ENCODE measurements at places on chromosomes 4 and X.

- DNase-seq: no peak
Observed at GRCh38 chr4:166399021-166399420, 526.0 kb downstream of the TLL1 start.

- DNase-seq: no peak
Observed at GRCh38 chr4:5906191-5906590, 13.3 kb upstream of the CRMP1 start.

DNA sequence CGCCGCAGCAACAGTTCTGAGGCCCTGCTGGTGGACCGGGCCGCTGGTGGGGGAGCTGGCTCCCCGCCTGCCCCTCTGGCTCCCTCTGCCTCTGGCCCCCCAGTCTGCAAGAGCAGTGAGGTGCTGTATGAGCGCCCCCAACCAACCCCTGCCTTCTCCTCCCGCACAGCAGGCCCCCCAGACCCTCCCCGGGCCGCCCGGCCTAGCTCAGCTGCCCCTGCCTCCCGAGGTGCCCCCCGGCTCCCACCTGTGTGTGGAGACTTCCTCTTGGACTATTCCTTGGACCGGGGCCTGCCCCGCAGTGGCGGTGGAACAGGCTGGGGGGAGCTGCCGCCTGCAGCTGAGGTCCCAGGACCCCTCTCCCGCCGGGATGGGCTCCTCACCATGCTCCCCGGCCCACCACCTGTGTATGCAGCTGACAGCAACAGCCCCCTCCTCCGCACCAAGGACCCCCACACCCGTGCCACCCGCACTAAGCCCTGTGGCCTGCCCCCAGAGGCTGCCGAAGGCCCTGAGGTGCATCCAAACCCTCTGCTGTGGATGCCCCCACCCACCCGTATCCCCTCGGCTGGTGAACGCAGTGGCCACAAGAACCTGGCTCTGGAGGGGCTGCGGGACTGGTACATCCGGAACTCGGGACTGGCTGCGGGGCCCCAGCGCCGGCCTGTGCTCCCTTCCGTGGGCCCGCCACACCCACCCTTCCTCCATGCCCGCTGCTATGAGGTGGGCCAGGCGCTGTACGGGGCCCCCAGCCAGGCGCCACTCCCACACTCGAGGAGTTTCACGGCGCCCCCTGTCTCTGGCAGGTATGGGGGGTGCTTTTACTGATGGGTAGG, 6.3 kb downstream of the PRAF2 start:
- no peak for DNase-seq

DNA sequence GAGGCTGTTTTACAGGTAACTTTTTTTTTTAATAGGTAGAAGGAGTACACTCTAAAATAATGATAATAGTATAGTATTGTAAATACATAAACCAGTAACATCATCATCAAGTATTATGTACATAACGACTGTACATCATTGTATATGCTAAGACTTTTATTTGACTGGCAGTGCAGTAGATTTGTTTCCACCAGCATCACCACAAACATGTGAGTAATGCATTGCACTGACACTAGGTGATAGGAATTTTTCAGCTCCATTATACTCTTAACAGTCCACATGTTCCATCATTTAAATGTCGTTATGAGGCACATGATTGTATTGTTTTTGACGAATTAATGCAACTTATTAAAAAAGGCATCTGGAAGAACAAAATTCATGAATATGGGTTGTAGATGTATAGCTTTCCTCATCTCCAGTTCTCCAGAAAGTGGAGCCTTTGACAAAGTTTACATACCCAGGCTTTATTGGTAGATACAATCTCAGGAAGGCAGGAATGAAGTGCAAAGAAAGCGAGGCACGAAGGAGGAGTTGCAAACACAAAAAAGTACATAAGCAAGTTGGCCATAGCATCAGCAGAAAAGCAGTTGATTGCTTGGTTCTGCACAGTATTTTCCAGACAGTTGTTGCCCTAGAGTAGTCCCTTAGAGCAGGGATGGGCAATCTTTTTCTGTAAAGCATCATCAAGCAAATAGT, 336.9 kb upstream of the NR3C2 start:
- DNase-seq: no peak

- no peak for DNase-seq
Observed at GRCh38 chrX:17591741-17592110, 145.6 kb upstream of the SCML1 start.

GRCh38 chr4:71772592-71772991, 11.3 kb downstream of the GC start:
- DNase-seq: no peak

GRCh38 chr4:24980064-24980690, 50.6 kb downstream of the LGI2 start:
- peak; percentile 59 for DNase-seq

Measured in CD4-positive, alpha-beta T cell treated with Interleukin-12 subunit alpha and Interleukin-12 subunit beta, for 1 hour (primary cell).